T-helper 2 cell (primary cell): ENCODE measurements at places on chromosomes 16 and 17.

DNA sequence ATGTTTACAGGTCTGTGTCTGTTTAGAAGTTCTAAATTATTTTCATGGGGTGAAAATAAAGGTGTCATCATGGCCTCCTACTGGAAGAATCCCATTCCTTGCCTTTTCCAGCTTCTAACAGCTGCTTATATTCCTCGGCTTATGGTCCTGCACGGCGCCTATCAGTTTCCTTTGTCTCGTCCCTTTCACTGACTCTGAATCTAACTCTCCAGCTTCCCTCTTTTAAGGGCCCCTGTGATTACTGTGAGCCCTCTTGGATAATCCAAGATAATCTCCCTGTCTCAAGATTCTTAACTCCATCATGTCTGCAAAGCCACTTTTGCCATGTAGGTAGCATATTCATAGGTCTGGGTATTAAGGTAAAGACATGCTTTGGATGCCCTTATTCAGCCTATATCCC is 441.0 kb upstream of the ERCC4 start:
- no peak for DNase-seq

- DNase-seq, result no peak
Observed at GRCh38 chr17:81230043-81230820, 7.5 kb upstream of the CEP131 start.

- no peak for DNase-seq
Observed at GRCh38 chr17:40176754-40177110, 538 bp upstream of the RAPGEFL1 start.

- DNase-seq, result no peak
Observed at GRCh38 chr16:6035161-6035560, 937.6 kb upstream of the EEF2KMT start.

DNA sequence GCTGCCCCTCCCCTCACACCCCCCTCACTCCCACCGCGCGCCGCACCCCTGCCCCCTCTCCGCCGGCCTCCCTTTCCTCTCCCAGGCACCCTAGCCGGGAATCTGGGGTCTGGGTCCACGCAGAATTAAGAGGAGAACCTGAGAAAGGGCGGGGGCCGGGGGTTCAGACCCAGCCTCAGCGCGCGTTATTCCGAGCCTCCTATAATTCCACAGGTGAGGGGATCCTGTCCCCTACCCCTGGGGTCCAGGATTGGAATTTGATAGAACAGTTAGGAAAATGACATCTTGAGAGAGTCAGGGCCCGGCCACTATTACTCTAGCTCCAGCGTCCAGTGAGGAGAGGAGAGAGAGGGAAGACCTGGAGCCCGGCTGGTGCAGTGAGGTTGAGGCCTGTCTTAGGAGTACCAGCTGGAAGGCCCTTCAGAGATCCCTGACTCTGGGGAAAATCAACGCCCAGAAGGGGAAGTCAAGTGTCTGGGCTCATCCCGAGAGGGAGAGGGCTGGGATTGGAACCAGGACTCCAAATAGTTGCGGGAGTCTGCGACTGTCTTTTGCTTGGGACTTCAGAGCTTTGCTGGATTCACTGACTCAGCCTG is 17.3 kb downstream of the GRB7 start:
- no peak for DNase-seq

DNA sequence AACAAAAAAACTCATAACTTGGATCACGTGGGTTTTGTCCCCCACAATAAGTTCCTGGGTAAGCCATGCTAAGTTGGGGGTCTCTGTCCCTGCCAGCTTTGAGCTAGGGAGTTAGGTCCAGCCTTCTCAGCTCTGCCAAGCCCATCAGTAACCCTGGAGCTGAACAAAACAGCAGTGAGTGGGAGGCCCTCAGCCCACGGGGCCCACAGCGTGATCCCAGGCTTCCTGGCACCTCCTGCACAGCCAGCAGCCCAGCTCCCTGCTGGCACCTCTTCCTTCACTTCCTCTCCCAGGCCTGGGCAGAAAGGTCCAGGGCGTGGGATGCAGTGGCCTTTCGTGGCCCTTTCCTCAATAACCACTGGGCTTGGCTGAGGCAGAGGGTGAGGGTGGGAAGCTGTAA is 35.5 kb upstream of the CDC42EP4 start:
- no peak for DNase-seq
